Stimulated activated CD8-positive, alpha-beta memory T cell treated with anti-CD3 and anti-CD28 coated beads, Interleukin-7, amount 100 ng/mL, for 1 hour (primary cell): ENCODE measurements at places on chromosomes 7 and 10.

GRCh38 chr7:25906003-25906402 is 246.0 kb upstream of the NFE2L3 start:
- no peak for DNase-seq

- DNase-seq, result no peak
Measured at GRCh38 chr7:95334447-95334846, 10.1 kb upstream of the PON1 start.

DNA sequence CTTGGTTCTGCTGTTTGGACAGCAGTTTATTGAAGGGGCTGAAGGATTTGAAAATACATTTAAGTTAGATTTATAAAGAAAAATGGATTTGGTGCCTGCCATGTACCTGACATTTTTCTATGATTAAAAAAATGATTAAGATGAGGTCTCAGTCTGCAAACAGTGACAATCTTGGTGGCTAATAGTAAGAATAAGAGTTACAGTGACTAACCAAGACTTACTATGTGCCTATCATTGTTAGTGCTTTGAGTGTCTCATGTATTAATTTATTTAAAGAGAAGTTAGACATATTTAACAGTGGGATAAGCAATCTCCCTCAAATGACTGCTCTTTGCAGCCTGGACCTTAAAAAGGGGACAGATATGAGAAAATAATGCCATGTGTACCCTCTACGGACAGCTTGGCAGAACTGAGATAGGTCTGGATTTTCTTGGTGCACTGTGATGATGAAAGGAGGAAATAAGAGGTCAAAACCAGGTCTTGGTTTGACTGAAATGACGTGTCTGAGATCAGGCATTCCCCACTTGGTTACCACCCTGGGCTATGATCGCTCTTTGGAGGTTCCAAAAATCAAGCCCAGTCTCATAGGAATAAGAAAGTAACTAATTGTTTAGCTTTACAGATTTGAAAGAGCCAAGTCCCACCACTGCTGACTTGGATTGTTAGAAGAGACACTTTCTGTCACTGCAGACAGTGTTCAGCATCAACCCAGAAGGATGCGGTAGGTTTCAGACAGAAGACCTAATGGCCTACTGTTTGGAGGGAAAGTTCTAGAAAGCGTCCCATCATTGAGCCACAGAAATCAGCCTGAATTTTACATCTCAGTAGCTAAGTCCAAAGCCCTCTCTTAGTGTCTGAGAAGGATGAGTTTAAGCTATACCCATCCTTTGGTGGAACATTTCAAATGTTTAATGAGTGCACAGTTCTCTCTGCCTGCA is 2.1 kb downstream of the CASP7 start:
- DNase-seq, result no peak

- DNase-seq, result no peak
Measured at GRCh38 chr10:102904346-102904745, 13.7 kb upstream of the CNNM2 start.

DNA sequence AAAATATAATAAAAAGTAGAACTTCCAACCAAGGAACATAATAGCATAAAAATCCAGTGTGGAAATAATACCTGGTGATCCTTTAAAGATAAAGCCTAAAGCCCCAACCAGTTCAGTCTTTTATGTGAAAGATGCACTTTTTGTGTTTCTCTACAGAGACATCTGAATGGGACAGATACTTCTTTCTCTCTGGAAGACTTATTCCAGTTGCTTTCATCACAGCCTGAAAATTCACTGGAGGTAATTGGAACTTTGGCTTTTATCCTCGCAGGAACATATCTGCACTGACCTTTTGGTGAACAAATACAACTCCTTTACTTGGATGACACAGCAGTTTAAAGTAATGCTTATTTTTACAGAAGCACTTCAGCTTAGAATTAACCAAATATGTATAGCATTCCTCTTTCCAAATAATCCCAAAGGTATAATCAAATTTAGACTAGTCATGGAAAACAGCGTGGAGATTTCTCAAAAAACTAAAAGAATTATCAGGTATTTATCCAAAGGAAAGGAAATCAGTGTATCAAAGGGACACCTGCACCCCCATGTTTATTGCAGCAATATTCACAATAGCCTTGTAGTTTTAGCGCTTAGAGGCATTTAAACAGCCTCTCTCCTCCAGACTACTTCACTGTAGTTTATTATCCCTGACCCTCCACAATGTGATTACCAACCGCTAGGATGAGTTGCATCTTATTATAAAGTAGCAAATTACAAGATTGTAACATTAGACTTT is 16.8 kb downstream of the HNRNPA2B1 start:
- no peak for DNase-seq

GRCh38 chr10:103837370-103838069 is 17.9 kb downstream of the SH3PXD2A start:
- DNase-seq, result no peak

GRCh38 chr7:100803398-100804161 is 23.7 kb downstream of the EPHB4 start:
- DNase-seq, result no peak

DNA sequence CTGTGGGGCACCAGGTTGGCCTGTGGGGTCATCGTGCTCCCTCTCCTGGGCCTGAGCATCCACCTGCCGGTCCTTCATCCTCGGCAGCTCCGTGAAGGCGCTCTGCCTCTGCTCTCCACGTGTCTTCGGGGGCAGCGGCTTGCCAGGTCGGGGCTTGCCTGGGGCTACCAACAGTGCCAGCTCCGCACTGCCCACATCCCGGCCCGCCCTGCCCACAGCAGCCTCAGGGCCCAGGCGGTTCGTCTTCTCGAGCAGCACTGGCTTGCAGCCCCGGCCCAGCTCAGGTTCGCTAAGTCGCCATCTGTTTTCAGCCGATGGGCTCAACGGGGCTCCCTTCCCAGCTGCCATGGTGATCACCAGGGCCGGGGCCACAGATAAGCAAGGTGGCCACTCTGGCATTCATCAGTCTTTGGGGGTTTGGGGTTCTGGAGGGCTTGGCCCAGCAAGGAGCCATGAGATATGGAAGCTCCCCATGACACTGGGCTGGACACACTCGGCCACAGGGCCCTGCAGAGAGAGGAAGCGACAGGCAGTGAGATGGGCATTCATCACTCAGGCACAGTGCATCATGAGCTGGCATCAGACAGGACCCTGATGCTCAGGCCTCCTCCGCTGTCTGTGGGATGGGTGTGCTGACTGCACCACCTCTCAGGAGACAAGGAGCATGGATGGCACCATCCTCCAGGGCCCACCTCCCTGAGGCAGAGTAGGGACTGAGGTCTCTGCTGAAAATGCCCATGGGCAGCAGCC is 15.5 kb downstream of the ZNF488 start:
- DNase-seq, result no peak

DNA sequence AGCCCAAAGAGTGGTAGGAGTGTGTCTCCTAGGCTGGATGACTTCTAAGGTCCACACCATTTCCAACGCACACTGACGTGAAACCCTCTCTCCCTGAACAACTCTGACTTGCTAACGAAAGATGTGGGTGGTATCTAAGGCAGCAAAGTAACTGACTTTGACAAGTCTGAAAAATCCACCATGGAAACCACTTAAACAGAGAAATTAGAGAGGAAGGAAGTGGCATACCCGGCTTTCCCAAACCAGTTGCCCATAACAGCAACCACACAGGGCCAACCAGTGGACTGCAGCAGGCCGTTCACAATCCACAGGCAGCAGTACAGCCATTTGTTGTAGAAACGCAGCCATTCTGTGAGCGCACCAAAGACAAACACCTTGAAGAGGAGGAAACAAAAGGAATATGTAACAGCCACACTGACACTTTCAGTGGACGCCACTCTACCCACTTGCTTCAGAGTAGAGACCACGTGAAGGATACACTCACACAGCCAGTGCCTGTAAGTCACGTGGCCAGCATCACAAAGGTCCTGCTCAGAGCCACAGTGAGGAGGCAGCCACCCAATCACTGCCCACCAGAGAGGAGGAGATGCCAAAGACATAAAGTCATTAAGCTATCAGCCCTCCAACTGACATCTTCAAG is 39.8 kb downstream of the SLC37A3 start:
- DNase-seq, result no peak

GRCh38 chr7:76346097-76346496 is 12.7 kb downstream of the YWHAG start:
- DNase-seq, result no peak

DNA sequence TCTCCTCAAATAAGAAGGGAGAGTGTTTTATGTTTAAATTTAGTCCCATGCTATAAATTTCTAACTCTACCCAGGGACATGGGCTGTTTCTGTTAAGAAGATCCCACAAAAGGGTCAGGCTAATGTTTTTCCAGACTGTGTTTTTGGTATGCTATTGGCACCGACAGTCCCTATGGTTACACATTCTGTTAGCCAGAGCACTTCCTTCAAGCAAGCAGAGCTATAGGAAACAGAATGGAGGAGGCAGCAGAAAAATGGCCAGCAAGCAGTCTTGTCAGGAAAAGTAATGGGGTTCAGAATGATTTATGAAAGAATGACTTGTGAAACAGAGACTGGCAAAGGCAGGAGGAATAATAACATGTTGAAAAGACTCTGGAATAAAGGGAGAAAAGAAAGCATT is 44.8 kb upstream of the PHYHIPL start:
- no peak for DNase-seq

- no peak for DNase-seq
Measured at GRCh38 chr10:17836942-17837341, 27.8 kb downstream of the MRC1 start.

DNA sequence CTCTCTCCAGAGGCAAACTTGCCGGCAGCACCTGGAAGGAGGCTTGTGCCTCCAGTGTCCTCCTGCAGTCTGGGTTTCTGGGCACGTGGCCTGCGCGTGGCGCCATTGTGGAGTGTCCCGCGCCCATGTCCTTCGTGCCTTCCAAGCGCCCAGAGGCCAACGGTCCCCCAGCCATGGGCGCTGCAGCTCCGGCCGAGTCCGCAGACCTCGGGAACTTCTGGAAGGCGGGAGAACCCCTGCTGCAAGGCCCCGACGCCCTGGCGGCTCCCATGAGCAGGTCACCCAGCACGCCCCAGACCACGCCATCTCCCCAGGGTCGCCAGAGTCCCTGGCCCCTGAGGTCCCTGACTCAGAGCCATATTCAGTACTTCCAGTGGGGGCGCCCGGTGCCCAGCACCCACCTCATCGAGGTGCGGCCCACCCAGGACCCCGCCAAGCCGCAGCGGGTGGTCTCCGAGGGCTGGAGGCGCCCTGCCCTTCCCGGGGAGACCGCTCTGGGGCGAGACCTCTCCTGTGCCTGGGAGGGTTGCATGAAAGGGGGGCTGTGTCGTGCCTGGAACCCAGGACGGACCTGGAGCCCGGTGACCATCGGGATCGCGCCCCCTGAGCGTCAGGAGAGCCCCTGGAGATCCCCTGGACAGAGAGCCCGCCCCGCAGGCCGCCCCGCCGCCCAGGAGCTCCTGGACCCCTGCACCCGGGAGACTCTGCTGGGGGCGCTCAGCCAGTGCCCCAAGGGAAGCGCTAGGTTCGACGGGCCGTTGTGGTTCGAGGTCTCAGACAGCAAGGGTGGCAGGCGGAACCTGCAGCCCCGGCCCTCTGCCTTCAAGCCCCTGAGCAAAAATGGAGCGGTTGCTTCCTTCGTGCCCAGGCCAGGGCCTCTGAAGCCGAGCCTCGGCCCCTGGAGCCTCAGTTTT is at the start of gene POM121L12:
Gene POM121L12 (plus strand): TSS at position 135 of the 914 bp plus-strand sequence. CDS start 39 bp downstream, at position 174.
- no peak for DNase-seq

GRCh38 chr10:49225218-49225876 is 37.2 kb upstream of the TMEM273 start:
- no peak for DNase-seq

DNA sequence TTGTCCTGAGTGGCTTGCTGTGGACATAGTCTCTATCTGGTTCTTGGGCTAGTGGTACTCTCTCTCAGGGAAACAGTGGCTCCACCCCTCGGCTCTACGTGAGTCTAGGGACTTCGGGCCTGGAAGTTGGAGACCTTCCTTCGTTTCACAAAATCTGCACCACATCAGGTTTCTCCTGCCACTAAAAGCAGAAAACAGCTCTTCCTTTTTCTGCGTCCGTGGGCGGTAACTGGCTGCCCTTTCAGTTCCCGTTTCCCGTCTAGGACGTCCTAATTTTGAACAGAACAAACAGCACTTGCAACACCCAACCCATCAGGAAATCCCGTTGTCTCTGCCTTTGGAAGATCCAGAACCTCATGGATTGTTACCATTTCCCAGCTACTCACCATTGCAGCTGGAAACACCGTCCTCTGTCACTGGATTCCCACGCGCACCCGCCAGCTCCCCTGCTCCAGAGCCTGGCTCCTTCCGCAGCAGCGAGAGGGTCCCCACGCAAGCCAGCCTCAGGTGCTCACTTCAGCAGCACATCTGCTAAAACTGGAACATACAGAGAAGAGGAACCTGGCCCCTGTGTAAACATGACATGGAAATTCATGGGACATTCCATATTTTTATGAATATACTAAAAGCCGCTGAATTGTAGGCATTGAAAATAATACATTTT is 311.4 kb upstream of the AKR1E2 start:
- DNase-seq, result no peak

DNA sequence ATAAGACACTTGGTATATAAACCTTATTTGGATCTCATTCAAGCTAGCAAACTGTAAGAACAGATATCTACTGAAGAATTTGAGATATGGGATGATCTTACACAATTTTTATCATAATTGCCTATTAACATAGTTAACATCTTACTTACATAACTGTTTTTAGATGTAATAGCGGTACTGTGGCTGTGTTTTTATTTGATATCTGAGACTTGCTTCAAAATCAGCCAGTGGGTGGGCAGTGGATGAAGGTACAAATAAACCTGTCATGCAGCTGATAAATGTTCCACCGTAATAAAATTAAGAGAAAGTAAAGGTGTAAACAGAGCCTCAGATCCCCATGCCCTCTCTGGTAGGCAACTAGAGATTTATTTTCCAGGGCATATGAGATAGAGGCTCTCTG is 28.4 kb upstream of the PTPRN2 start:
- no peak for DNase-seq

DNA sequence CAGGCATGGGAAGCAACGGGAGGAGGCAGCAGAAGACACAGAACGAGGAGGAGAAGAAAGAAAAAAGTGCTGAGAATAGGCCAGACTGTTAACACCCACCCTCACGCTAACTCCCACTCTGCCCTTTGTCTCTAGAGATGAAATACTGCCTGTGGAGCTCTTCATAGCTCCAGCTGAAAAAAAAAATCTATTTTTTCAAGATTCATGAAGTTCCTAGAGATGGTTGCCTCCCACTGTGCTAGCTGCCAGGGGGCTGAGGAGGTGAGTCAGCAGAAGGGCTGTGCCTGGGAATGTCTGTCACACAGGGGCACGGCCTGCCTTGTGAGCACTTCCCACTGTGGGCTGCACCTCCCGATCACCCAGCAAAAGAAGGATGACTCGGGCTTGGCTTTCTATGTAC is 144.5 kb downstream of the RNF216 start:
- DNase-seq, result no peak

DNA sequence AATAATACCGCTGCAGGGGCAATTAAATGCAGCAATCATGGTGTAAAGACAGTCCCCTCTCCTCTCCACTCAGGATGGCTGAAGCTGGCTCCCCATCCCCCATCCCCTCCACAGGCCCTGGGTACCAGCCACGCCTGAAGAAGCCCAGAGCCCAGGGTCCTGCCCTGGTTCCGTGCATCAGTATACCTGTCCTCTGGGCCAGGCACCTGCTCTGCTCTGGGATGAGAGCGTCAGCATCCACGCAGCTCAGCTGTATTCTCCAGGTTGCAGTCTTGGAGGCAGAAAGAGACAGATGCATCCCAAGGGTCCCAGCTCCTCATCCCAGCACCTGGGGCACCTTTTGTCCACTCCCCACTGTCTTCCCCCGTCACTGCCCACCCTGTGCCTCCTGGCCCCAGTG is 233.8 kb downstream of the TCERG1L start:
- DNase-seq, result no peak

GRCh38 chr10:4784667-4785333 is 41.2 kb upstream of the AKR1E2 start:
- no peak for DNase-seq
